ENCODE measurements at places on chromosomes 2 and 18.
A peak's percentile ranks its signal among the peaks of the same experiment; 100 is the strongest.

DNA sequence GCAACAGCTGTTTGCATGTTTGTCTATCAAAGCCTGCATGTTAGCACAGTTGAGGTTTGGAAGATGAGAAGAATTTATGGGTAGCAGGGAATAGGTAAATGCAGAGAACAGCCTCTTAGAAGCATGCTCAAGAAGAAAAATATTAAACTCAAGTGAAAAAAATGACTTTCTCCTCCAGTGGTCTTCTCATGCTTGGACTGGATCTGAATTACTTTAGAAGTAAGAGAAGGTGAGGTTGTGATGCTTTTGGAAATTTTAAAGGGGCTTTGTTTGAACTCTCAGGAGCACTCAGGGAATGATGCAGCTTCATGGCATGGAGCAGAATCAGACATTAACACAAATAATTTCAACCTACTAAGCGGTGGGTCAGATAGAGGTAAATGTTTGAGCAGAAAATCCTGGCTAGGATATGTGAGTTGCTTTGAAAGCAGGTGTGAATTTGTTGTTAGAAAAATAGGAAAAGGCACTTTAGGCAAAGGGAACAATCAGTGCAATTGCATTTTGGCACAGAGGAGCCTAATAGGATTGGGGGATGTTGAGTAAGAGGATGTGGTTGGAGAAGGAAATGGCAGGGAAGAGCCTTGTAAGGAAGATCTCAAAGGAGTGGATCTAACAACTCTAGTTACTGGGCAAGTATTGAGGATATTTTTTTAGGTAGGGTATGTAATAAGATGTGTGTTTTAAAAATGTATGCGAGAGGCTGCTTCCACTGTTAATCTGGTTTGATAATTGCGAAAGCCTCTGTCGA is 76.3 kb downstream of the DDX1 start:
- no peak for DNase-seq

DNA sequence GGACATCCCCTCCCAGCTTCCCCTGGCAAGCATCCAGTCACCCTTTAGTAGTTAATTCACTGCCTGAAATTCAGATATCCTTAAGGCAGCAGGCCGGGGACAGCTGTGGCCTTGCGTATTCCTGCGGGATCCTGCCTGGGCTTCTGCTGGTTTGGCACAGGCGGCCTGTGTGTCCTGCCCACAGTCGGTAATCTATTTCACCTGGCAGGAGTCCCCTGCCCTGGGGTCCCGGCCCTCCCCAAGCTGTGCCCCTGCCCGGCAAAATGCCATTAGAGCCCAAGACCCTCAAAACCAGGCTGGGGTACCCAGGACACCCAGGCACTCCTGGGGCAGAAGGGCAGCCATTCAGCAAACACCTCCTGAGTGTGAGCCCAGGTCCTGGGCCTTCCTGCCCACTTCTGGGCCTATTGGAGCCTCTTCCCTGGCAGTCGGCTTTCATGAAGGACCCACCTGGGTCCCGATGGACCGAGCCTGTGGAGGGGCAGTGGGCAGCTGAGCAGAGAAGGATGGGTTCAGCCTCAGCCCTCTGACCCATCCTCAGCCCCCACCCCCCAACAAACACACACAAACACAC is 11.6 kb downstream of the CROCC2 start:
- no peak for DNase-seq

GRCh38 chr18:50395093-50395492 is 20.2 kb downstream of the SKA1 start:
- DNase-seq: no peak

DNA sequence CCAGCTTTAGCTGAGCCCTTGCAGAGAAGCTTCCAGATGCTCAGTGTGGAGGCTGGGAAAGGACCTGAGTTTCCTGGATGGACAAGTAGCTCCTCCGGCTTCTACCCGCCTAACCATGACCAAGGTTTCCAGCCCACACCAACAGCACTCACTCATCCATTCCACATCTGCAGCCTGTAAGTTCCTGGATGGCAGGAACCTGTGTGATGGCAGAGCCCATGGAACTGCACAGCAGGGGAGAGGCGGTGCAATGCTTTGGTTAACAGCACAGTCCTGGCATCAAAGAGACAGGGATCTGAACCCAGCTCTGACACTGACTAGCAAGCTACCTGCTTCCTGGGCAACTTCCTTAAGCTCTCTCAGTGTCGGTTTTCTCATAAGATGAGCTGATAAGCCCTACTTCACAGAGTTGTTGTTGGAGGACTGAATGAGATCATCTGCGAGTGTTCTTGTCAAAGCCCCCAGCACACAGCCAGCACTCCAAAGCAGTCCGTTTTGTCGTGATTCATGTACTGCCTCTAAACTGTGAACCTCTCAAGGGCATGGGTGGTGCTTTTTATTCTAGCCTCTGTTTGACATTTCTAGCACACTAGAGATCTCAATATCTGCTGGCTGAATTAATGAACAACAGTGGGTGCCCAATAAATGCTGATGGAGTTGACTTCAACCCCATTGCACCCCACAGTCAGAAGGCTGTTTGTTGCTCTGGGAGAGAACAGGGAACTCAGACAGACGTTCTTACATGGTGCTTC is 41.6 kb upstream of the OTOF start:
- peak; percentile 22 for DNase-seq

DNA sequence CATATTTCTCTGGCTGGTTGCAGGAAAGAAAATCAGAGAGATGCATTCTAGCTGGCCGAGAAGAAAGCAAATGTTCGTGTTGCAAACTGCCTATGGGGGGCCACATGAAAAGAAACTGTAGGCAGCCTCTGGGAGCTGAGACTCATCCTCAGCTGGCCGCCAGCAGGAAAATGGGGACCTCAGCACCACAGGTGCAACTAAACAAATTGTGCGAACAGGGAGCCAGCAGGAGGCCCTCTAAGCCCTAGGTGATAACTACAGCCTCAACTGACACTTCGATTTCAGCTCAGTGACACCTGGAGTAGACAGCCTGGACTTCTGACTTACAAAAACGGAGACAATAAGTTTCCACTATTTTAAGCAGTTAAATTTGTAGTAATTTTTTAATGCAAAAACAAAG is 107.3 kb downstream of the DTNB start:
- no peak for DNase-seq

DNA sequence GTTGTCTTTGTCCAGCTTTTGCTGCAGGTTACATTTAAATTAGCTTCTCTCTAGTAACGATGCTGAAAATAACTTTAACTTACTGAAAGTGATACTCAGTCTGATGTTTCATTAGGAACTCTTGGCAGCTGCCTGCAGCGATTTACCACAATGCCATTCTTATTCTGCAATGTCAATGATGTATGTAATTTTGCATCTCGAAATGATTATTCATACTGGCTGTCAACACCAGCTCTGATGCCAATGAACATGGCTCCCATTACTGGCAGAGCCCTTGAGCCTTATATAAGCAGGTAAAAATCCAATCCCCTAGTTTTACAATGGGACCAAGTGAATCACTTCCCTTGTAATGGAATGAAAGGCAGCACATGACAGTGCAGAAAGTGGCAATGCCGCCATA is 16.3 kb upstream of the MFF start:
- DNase-seq: no peak

GRCh38 chr2:151258121-151258520 is 3.5 kb downstream of the RBM43 start:
- no peak for DNase-seq

GRCh38 chr2:133957724-133958480 is 296.0 kb upstream of the MGAT5 start:
- no peak for DNase-seq

DNA sequence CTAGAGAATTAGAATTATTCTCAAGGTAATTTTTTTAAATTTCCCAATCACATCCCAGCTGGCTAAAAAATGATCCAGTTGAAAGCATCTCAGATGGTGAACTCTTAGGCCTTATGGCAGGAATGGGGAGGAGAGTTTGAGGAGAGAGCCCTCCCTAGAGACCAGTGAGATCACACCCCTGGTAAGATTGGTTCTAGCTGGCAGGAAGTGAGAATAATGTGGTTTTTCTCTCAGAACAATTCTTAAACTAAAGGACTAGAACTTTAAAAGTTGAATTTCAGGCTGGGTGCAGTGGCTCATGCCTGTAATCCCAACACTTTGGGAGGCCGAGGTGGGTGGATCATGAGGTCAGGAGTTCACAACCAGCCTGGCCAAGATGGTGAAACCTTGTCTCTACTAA is 120.2 kb downstream of the MYO3B start:
- DNase-seq: no peak

DNA sequence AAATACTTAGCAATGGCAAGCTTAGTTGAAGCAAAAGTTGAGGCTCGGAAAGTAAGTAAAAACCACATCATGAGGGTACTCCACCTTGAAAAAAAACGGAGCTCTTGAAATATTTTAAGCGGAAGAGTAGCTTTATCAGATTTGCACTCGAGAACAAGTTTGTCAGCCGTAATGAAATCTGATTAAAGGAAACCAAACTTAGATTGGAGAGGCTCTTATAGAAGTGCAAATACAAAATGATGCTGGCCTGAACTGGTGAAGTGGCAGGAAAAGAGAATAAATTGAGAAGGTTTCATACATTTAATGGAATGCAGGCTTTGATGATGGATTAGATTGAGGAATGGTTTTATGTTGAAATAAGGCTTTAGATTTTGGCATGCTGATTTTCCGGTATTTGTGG is 484.2 kb downstream of the PID1 start:
- no peak for DNase-seq

DNA sequence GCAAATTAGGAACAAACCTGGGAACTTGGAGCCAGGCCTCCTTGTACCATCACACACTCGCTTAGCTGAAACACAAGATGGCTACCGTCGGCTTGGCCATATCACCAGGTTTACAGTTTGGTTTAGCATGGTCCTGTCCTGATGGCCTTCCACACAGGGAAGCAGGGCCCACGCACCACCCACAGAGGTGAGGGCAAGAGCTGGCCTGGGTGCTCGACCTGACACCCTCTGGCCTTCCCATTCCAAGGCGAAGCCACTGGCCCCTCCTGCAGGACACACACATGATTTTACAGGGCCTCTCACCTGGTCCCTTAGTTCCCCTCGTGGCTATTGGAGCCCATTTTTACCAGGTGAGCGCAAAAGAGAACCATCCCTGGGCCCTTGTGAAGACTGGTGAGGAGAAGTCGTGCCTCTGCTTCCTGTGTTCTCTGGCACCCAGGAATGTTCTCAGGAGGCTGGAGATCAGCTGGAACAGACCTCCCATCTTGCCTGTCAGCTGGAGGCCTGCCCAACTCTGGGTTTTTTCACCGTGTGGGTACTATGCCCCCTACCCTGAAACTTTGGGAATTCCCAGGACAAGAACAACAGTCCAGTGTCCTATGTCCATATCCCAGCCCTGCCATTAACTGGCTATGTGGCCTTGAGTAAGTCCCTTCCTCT is 53.0 kb upstream of the FOSL2 start:
- DNase-seq: no peak

DNA sequence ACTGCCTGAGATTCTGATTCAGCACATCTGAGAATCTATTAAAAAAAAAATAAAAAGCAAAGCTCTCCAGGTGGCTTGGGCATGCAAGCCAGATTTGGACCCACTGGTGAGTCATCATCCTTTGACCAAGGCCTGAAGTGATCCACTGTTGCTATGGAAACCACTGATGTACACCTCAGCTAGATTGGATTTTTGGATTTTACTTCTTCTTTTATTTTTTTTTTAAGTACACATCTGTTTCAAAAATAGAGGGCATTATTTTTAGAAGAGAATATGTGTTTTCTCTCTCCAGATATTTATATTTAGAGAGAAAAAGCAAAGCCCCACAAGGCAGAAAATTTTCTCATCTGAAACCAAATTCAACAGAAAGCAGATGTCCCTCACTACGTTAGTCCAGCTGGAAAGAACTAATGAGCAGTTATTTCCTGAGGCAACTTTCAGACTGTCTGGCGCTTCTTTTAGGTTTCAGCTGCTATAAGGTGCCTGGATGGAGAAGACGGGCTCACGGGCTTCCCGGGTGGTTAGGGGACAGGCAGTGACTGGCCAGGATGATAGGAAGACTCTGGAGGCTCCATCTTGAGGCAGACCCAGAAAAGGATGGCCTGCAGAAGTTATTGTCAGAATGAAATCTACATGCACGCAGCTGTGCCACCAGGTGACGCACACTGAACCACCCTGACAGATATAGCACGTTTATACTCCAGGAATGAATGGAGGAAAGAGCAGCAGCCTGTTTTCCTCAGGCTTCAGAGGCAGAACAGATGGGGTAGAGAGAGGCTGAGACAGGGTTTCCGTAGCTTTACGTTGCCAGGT is 50.5 kb downstream of the MRPL35 start:
- no peak for DNase-seq

DNA sequence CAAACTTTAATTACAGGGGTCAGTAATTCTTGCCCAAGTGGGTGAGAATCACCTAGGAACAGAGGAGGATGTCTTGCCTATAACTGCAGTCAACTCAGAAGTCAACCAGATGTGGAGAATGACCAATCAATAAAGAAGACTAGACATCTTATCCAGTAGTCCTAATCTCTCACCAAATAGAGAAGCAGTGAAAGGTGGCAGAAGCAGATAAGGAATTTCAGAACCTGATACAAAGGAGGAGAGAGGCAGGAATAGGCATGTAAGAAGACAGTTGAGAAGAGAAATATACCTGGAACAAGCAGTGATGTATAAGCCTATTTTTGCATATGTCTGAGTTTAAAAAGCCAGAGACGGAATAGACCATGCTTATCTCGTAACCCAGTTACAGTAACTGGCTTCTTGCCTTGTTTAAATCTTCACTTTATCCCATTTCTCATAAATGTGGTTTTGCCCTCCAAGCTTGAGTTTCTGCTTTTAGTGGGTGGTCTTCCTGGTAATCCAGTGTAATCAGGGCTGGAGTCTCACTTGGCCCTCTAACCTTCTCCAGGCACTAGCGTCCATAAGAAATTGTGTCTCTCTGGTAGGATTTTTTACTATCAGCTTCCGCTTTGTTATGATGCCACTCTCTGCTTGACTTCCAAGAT is 401.0 kb downstream of the SUCLG1 start:
- DNase-seq: no peak

Measured in CD4-positive, alpha-beta T cell treated with Interleukin-1 beta for 1 hour (primary cell).